ENCODE measurements at places on chromosomes 16 and 17.

GRCh38 chr16:3152277-3152990, 17.6 kb downstream of the ZNF213 start:
- peak; percentile 43 for DNase-seq

- DNase-seq, result no peak
These were observed 30.9 kb upstream of the PLLP start for GRCh38 chr16:57315416-57315815.

DNA sequence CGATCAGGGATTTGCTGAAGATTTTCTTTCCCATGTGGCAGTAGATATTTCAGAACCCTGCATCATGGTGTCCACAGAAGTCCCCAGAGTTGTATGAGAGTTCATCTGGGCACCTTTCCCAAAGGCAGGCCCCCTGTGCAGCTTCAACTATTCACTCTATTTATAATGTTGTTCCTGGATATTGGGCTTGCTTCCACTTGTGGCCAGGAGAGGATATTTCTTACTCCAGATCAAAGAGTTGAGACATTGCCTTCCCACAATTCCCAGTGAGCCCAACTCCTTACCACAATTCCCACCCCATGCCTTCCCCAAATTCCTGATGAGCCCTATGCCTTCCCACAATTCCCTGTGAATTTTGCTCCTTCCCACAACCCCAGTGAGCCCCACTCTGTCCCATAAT, 206.9 kb downstream of the WWOX start:
- no peak for DNase-seq

DNA sequence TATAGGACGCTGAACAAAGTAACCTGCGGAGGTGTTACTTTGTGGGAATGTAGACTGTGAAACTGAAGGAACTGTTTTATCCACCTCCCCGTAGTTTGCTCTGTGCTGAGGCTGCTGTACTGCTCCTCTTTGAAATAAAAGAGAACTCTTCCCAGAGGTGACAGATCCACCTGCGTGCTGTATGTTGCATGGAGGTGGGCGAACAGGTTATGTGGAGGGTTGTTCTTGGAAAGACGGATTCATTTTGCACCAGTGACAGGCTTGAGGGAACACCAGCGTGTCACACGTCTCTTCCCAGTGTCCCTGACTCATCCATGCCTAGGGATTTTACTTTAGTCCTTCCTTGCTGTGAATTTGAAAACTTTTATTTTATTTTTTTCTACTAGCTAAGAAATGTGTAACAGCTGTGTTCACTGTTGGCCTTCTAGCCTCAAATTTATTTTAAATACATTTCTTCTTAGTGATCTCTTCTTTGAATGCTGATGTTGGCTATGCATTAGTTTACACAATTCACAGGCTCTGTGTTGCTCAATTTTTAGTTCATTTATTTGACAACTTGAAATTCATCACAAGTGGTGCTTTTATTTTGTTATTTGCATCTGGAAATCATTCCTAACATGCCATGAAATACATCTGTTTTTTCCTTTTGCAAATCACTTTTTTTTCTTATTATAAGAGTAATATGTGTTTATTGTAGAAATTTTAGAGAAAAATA, 512.4 kb downstream of the CDH13 start:
- no peak for DNase-seq

DNA sequence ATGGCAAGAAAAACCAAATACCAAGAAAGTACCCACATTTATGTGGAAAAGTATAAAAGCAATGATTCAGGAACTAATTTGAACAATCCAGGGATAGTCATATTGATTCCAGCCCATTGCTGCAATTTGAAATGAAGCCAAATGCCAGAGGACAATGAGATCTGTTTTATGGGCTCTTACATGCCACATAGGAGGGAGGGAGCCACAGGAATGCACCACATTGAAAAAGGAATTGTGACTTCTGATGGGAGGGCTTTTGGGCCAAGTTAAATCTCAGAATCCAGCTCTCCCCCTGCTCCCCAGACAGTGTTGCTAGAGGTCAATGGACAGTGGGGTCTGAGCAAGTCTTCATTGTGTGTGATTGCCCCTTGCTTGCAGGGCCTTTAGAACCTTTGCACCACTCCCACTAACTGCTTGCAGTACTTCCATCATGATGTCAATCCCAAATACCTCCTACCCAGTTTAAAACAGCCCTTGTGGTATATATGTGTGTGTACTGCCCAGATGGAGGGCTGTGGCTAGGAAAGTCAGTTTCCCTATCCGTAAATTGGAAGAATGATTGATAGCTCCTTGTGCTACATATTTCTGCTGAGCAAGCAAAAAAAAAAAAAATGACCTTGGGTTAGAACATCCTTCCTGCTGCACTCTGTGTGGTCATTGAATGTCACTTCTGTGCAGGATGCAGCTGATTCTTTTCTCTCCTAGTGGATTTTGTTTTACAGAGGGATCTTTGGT, 406.8 kb downstream of the UTP18 start:
- no peak for DNase-seq

GRCh38 chr16:10543231-10543977, 37.0 kb downstream of the EMP2 start:
- DNase-seq, result no peak

DNA sequence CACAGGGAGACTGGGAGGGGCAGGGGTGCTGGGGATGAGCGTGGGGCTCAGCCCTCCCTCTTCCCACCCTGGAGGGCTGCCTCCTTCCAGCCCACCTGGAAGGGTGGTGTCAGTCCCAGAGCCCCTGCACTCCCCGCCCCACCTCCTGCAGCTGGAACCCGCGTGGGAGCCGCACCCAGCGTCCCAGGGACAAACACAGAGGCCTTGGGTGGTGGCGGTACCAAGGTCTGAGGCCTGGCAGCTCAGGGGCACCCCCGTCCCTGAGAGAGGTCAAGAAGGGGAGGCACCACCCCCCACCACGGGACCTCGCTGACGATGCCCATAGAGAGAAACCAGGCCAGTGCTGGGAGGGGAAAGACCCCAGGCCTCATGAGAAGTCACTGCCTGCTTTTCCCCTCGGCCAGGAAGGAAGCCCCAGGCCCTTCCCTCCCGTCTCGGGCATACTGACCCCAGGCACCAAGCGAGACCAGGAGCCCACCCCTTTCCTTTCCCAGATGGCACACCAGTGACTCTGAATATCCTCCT, 4.1 kb downstream of the HS3ST6 start:
- no peak for DNase-seq

DNA sequence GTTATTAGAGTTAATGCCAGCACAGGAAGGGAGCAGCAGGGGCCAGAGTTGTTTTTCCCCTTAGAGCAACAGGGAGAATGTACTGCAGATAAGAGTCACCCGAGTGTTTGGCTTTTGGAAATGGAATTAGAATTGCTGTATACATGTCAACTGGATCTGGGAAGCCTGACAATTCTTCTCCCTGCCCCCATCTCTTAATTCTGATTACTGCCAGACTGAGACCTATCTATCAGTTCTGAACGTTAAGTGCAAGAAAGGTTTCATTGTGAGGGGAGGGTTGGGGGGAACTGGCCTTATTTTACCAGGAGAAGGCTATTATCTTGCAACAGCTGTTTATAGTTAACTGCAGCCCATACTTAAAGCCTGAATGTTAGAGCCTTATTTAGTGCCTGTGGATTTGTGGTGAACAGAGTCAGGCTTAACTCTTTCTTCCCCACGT, 424.5 kb upstream of the CDH11 start:
- DNase-seq, result no peak

Measured in T-helper 22 cell (primary cell).